ENCODE measurements at places on chromosomes 12 and 14. TPM values are rescaled to one million over a fixed set of nuclear protein-coding genes. Genes with fewer than 3 reads are reported as not detected.
A peak's percentile ranks its signal among the peaks of the same experiment; 100 is the strongest.

The RIN3 gene
- 12.2 TPM for total RNA-seq

DNA sequence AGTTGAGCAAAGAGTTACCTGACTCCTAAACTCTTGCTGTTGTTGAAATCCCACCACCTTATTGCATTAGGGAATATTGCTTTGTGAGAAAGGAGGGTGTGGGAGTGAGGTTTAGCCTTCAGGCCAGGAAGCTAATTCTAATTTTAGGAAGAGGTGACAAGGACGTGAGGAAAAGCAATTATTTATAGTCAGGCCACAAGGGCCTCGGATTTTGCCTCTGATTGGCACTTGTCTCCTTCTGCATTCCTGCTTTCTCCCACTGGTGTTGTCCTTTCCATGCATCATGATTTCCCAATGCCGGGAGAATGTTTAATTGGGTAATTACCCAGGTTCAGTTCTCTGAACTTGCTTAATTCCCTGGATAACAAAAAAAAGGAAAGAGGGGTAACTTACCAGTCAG, 37.9 kb upstream of the SLC38A2 start:
- DNase-seq, result peak; percentile 32

- DNase-seq, result no peak
Measured at GRCh38 chr12:9133216-9133916, 17.6 kb upstream of the A2M start.

DNA sequence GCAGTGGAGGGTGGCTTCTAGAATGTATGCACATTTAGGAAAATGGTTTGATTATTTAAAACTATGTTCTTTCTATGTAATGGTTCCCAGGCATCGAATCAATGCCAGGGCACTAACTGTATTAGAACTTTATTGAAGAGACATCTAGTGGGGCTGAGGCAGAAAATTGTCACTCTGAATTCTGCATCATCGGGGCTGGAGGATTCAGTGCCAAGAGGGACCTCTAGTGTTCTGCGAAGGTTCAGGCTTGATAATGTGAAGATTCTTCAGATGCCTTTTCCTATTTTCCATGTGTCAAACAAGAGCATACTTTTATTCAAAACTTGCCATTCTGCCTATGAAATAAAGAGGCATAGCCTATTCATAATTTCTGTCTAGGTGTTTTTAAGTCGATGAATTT, 146.3 kb downstream of the CAND1 start:
- DNase-seq, result no peak

DNA sequence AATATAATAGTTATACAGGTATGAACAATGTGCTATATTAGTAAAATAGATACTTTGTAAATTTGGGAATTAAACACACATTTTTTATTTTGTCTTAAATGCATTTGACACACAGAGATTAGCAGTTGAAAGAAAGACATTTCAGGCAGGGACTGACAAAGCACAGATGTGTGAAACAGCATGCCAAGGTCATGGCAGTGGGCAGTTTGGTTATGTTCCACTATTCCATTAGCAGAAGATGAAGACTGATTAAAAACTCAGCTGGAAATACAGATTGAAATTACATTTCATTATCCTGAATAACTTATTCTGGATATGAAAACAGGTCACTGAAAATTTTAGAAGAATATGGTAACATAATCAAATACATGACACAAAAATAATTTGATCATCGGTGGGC, 669.8 kb upstream of the LRFN5 start:
- DNase-seq, result no peak

DNA sequence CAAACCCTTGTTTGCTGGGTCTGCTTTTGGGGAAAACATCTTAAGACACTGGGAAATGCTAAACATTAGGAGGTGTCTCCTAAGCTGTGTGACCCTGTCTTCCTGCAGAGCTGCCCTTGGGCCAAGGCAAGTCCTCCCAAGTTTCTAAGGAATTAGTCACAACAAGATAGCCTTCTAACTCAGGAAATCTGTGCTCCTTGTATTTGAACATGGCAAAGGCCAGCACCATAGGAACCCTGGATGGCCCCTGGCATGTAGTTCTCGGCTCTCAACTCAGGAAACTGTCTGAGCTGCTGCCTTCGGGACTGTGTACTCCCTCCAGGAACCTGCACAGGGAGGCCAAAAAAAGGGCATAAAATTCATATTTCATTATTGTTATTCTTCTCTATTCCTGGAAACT, 37.6 kb upstream of the LTBP2 start:
- DNase-seq, result no peak

DNA sequence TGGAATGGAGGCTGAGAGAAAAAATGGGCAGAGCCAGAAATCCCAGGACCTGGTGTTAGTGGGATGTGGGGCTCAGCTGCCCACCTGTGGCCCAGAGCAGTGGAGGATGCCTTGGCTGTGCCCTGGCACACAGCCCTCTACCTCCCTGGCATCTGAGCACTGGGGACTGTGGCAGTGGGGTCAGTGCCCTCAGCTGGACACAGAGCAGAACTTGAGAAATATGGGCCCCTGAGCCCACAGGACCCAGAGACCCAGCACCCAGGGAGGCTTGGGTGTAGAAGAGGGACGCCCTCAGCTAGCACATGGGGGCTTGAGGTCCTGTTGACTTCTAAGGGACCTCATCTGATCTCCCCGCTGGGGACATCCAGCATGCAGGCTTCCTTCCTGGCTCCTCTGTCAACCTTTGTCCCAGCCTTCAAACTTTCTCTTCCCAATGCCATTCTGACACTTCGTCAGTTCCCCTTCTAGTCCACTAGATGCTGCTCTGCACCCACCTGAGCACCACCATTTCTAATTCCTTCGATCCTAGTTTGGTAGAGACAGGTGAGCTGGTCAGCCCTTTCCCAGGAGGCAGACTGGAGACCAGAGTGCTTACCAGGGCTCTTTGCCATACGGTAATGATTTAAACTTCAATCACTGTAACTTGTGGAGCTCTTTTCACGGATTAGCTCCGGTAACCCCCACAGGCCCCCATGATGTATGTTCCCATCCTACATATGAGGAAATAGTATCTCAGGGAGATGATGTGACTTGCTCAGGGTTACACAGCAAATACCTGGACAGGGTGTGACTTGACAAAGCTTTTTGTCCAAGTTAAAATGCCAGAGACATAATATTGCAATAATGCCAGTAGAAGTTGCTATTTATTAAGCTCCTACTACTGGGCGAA, 143.7 kb downstream of the ASCL4 start:
- no peak for DNase-seq

The TAS2R31 gene
- total RNA-seq, result 0.54 TPM

- no peak for DNase-seq
Measured at GRCh38 chr12:60844875-60845274, 1249.0 kb downstream of the SLC16A7 start.

GRCh38 chr14:36518031-36518585, 1.9 kb downstream of the NKX2-1 start:
- DNase-seq, result no peak

GRCh38 chr12:117350140-117350539, 11.3 kb downstream of the NOS1 start:
- no peak for DNase-seq

The GSG1 gene
- total RNA-seq, result not detected

GRCh38 chr12:49762468-49762847, 21.1 kb downstream of the TMBIM6 start:
- no peak for DNase-seq

The TAS2R8 gene
- total RNA-seq, result not detected

The CLMN gene
- 5.7 TPM for total RNA-seq

- no peak for DNase-seq
Measured at GRCh38 chr12:107436376-107436775, 249.2 kb upstream of the PWP1 start.

GRCh38 chr12:116273813-116274550, 3.5 kb downstream of the MED13L start:
- DNase-seq, result no peak

- peak; percentile 14 for DNase-seq
Measured at GRCh38 chr14:100155049-100155621, 4.3 kb downstream of the DEGS2 start.

GRCh38 chr12:13067322-13067721, 23.1 kb downstream of the FAM234B start:
- DNase-seq, result no peak

GRCh38 chr14:25501749-25502148, 451.8 kb upstream of the STXBP6 start:
- no peak for DNase-seq

DNA sequence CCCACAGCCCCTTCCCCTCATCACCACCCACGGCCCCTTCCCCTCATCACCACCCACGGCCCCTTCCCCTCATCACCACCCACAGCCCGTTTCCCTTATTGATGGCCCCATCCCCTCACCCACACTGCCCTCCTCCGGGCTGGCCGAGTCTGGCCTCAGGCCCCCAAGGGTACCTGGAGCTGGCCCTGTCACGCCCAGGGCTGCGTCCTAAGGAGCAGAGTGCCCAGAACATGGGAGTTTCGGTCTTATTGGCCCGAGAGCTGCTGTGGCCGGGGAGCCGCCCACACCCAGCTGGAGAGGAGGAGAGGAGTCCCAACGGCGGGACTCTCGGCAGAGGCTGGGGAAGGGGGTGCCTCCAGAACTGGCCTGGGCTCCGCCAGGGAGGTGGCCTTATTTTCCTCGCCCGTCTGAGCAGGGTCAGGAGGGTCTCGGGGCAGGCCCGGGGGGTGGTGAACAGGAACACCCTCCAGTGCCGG, 182.3 kb downstream of the KIF26A start:
- DNase-seq, result no peak

DNA sequence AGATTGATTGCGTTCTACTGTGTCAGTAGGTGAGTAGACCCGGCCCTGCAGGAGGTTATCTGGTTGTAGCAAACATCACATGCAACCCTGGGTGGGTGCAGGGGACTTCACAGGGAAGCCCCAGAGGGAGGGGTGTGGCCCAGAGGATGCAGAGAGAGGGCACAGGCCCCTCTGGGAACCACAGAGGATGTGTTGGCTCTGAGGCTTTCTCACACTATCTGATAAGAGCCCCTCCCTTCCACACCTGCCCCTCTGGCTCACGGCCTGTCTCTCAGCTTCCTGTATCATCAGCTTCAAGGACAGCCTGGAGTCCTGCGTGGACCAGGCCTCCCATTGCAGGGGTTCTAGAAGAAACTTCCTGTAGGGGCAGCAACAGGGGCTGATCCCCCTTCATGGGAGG, 101.9 kb downstream of the RIN3 start:
- DNase-seq, result no peak

DNA sequence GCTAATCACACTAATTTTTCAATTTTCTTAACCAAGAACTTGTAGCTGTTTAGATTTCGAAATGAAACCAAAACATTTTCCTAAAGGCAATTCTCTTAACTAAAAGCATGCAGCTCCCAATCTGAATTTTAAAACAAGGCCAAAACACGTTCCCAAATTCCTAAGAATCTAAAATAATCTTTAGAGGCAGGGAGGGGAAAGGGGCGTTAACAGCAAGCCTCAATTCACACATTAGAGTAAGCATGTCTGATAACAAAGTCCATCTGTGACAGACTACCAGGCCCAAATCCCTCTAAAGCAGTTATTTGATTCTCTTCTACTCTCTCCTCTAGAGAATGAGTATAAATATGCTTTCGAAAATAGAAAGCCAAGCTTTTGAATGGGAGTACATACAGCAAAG, 754 bp downstream of the ATG14 start:
- DNase-seq, result no peak

DNA sequence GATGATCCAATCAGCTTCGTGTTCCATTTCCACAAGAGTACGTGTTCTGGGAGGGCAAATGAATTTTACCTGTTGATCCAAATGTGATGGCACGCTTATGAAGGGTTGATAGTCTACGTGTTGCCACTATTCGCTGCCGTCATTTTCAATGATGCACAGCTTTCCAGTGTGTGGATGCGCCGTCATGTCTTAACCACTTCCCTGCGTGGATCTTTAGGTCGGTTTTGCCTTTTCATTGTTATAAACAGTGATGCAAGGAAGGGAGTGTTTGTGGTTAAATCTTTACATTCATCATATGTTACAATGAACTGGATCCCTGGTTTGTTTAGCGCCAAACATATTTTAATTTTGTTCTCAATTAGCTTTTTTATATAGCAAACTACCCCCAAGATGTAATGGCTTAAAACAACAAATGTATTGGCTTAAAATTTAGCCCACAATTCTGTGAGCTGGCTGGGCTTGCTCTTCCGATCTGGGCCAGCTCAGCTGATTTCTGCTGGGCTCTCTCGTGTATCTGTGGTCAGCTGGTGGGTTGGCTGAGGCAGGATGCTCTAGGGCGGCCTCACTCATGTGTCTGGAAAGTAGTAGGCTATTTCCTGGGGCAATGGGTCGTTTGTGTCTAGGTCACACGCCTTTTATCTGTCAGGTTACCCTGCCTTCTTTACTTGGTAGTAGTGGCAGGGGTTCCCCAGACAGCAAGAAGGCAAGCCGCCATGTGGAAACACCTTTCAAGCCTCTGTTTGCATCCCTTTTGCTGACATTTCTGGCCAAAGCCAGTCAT, 176.7 kb downstream of the CRADD start:
- no peak for DNase-seq

DNA sequence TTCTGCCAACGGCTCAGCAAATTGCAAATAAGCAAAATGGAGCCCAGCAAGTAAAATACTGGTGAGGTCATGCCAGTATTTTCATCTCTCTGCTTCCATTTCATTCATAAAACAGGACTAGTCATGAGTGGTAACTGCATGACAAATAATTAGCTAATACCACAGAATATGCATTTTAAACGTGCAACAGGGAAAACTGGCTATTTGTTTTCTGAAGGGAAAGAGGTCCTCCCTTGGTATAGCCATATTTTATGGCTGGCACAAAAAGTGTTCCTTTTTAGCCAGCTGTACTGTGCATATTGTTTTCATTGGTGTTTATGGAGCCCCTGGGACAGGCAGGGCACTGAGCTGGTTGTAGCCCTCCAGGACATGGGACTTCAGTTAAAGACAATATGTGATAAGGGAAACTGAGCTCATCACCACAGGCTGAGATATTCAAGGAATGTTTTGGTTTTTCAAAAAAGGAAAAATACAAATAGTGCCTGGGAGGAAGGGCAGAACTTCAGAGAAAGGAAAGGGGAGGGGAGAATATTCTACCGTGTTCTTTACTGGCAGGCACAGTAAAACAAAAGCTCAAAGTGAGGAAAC, 26.1 kb upstream of the FOXN3 start:
- no peak for DNase-seq

DNA sequence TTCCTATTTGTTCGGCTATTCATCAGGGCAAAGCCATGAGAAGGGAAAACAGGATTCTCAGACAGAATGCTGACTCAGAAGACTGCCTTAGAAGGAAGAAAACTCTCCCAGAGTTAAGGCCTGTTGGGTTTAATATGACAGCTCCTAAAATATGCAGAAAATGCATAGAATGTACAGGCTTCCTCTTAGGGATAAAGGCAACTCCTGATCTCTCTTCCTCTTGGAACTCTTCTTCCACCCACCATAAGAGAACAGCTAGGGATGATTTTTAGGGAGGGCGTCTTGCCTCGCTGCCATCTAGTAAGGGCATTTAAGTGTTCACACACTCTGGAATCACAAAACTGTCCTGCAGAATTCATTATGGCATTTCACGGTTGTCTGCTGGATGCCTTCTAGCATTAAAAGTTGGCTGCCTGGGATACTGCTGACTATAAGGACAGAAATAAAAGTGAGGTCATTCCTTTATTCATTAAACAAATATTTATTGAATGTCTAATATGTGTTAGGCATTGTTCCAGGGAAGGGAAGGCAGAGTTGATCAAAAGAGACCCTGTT, 73.7 kb downstream of the DCAF5 start:
- DNase-seq, result no peak
